Stimulated activated CD4-positive, alpha-beta T cell treated with anti-CD3 and anti-CD28 coated beads, Interleukin-4, amount 100 ng/mL, for 24 hours (primary cell): ENCODE measurements at places on chromosomes 7 and 10.
A peak's percentile ranks its signal among the peaks of the same experiment; 100 is the strongest.

DNA sequence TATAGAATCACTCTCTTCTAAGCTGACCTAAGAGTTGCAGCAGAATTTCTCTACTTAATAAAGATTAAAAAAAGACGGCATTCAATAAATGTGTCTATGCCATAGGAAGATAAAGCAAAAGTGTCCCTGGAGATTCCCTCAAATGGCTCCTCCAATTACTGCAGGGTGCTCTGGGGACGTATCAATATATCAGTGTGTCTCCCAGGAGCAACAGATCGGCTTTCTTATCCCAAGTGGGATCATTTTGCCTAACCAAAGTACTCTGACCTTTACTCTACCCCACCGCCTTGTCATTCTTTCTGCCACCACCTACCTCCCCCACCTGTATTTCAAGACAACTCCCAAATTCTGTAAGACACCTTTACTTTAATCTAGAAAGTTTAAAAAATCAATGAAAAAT is 202.0 kb upstream of the SEMA3C start:
- DNase-seq = no peak

- no peak for DNase-seq
Measured at GRCh38 chr10:129755621-129756020, 208.5 kb downstream of the EBF3 start.

DNA sequence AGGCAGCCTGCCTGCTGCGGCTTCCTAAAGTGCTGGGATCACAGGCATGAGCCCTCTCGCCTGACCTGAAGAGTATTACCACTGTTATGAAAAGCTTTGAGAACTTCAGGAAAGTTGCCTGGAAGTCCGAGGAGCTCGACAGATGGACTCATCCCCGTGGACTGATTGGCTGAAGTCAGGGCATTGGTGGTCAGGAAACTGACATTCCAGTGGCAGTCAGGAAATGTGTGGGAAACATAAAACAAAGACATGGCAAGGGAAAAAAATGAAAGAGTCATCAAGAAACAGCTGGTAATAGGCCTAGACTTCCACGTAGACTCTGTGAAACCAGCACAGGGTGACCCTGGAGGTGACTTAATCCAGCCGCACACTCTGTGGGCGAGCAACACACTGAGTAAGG is 123.3 kb downstream of the CDH23 start:
- no peak for DNase-seq

GRCh38 chr7:89837515-89837914 is 316.8 kb upstream of the STEAP1 start:
- DNase-seq = no peak

- DNase-seq = no peak
Measured at GRCh38 chr7:33190688-33191304, 61.4 kb downstream of the BBS9 start.

DNA sequence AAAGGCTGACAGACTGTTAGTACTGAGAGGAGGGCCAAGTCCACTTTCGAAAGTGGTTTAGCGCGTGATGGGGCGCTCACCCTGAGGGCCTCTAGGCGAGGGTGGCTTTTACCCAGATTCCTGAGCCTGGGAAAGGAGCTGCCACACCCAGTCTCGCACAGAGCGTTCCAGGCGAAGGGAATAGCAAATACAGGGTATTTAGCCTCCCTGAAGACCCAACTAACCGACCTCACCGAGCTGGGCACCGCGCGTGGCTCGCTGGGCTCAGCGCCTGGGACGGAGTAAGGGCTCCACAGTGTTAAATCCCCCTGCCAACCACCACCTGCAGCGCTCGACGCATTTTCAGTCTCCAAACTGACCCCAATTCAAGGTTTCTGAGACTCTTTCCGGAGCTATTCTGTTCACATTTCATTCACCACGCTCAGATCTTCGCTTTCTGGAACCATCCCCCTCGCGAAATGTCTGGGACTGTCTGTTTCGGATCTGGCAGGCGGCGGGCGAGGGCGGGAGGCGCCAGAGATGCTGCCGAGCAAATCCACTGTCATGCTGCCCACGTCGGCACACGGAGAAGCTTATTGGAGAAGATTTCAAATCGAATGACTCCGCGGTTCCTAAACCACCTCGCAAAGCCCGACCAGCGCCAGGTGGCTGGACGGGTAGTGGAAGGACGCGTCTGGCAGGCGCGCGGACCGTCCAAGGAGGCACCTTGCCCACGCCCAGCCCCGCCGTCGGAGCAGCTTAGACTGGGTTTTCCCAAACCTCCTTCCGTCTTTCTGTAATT is 1.4 kb upstream of the OSBPL3 start:
- peak; percentile 76 for DNase-seq

- DNase-seq = no peak
Measured at GRCh38 chr7:118352867-118353453, 128.5 kb downstream of the ANKRD7 start.

DNA sequence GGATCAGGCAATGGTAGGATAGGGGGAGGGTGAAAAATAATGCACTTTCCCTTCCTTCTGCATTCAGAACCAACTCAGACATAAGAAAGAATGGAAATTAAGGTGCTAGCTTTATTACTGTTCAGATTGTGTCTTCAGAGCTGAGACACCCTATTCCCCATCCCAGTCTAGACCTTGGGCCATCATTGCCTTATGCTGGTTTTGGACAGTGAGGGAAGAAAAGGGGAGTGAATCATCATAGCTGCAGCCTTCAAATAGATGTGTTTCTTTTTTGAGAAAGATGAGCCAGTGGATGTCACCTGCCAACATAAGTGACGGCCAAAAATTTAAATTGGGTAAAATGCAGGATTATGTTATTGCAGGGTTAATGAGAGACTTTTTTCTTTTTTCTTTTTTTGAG is 27.0 kb upstream of the TOMM7 start:
- no peak for DNase-seq

DNA sequence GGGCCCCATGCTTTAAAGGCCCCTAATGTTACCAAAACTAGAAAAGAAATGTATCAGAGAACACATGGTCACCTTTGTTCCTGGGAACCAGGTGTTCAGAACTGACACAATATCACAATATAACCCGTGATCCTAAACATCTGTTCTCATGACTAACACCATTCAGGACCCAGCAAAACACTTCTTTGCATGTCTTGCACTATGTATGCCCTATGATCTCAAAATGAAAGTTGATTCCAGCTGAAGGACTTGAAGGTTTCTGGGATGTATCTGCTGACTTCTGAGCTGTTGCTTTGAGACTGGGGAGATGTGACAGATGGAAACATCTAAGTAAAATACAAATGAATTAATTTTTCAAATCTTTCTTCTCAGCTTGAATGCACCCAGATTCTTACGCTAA is 37.5 kb upstream of the PIK3CG start:
- DNase-seq = no peak

DNA sequence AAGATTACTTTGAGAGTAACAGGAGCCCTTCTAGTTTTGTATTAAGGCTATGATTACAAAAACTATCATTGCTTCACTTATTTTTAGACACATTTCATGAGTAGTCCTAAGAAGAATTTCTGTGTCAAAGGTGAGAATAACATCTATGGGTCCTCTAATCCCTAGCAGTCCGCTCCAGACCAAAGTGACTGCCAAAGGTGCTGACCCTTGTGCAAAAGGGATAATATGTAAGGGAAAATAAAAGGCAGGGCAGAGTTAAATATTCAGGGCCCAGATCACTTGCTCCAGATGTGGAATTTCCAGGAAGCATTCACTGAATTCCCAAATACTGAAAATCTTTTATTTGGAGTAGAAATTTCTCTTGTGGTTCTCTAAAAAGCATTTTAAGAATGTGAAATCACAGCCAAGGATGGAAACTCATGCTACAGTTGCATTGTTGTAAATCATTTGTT is 29.3 kb downstream of the RHOBTB1 start:
- no peak for DNase-seq

DNA sequence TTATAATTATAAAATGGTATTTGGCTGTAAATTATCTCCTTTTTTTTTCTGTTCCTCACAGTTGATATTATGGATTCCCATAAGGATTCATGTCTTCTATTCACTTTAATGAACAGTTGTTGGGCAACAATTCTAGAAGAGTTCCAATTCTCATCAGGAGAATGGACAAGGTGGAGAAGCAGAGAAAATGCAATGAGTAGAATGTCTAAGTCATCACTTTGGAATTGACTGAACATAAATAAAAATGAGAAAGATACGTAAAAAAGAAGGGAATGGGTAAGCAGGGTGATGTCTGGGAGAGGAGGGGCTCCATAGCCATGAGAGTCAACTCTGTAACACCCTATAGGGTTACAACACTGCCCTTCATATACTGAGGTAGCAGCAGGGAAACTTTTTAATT is 1.8 kb upstream of the CAV2 start:
- DNase-seq = no peak

GRCh38 chr10:124003871-124004662 is 89.3 kb downstream of the CHST15 start:
- DNase-seq = no peak

GRCh38 chr7:158819571-158820203 is 9.6 kb downstream of the ESYT2 start:
- peak; percentile 35 for DNase-seq

DNA sequence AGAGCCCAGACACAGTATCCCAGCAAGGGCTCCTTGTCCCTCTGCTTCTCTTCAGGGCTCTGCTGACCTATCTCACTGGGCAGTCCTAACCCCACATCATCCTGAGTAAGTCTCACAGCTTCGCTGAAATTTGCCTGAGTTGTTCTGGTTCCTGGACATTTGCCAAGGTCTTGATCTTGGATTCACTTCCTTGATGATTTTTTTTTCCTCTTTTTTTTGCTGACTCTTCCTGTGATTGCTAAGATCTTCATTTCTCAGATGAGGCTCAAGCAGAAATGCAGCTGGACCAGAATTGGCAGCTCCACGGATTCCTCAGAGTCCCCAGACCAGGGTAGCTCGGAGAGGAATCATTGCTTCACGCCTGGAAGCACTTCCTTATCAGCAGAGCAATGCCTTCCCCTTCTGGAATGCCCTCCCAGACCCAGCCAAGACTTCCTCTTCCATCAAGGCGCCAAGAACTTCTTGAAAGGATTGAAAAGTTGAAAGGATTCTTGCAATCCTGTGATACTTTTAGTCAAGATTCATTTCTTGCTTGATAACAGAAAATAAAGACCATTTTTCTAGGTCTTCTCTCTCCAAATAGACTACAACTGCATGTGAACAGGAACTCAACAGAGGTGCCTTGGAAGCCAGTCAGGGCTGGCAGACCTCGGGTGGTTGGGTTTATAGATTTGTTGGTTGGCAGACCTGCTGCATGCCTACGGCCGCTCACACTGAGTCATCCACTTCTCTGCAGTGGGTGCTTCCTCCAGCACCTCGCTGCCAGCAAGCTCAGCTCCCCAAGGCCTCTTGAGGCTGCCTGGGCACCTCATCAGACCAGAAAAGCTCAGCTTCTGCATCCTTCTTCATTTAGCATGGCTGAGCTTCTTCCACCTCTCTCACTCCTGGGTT is 8.8 kb upstream of the AFAP1L2 start:
- DNase-seq = no peak

DNA sequence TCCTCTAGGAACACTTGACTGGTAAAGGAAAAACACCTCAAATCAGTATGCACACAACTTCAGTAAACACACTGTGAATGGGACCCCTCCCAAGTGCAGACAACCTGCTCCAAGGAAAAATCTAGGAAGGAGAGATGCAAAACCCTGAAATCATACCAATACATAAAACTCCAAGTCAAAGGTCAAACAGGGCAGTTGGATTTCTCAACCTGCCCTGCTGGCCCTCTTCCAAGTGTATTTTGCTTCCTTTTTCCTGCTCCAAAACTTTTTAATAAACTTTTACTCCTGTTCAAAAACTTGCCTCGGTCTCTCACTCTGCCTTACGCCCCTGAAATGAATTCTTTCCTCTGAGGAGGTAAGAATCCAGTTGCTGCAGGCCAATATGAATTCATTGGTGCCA is 665.1 kb downstream of the SORCS1 start:
- no peak for DNase-seq

GRCh38 chr10:93777092-93777491 is 19.4 kb downstream of the LGI1 start:
- DNase-seq = no peak

DNA sequence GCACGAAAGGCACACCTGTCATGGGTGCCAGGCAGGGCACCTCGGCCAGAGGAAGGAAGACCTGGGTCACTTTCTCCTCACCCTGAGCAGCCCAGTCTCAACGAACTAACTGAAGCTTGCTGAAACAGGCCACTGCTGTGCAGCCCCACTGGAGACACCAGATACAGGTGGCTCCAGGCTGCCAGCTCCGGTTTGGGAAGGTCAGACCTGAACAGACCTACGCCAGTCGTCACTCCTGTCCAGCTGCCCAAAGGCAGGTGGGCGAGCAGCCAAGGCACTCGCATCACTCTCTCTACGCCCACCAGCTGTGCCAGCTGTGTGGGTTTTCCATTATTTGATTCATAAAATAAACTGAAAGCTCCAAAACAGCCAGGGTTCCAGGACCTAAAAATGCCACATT is 256.1 kb downstream of the ZMYND11 start:
- DNase-seq = no peak

DNA sequence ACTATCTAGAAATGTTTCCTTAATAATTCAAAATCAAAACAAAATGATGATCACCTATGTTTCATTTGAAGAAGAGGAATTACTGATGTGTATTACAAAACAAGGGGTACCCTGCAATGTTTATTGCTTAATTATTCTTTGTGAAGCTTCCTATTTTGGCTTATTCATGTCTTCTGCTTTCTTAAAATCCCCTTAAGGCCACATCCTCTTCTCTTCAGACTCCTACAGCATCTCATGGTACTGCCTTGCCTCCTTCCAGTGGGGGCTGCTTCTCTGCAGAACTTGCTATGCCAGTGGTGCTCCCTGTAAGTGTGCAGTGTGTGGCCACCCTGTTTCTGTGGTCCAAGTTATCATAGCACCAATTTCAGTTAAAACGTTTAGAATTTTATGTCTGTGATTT is 35.0 kb downstream of the CCDC146 start:
- no peak for DNase-seq

- DNase-seq = no peak
Measured at GRCh38 chr7:117230276-117231046, 92.4 kb downstream of the WNT2 start.

GRCh38 chr7:30273552-30273951 is 10.8 kb upstream of the ZNRF2 start:
- DNase-seq = no peak

GRCh38 chr7:158312789-158313188 is 274.8 kb downstream of the PTPRN2 start:
- DNase-seq = no peak

- DNase-seq = peak; percentile 33
Measured at GRCh38 chr10:6171881-6172695, 30.6 kb upstream of the PFKFB3 start.

DNA sequence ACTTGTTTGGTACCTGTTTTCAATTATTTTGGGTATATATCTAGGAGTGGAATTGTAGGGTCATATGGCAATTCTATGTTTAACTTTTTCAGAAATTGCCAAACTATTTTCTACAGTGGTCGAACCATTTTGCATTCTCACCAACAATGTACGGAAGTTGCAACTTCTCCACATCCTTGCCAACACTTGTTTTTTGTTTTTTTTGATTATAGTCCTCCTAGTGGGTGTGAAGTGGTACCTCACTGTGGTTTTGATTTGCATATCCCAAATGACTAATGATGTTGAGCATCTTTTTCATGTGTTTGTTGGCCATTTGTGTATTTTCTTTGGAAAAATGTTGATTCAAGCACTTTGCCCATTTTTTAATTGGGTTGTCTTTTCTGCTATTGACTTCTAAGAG is 122.1 kb downstream of the RPS24 start:
- DNase-seq = no peak

- DNase-seq = no peak
Measured at GRCh38 chr7:63789378-63790176, 209.1 kb upstream of the ZNF722 start.
